ENCODE measurements at places on chromosomes 11 and 22.
A peak's percentile ranks its signal among the peaks of the same experiment; 100 is the strongest.

GRCh38 chr22:50531962-50532674 lies 2.3 kb upstream of the TYMP start:
- no peak for DNase-seq

DNA sequence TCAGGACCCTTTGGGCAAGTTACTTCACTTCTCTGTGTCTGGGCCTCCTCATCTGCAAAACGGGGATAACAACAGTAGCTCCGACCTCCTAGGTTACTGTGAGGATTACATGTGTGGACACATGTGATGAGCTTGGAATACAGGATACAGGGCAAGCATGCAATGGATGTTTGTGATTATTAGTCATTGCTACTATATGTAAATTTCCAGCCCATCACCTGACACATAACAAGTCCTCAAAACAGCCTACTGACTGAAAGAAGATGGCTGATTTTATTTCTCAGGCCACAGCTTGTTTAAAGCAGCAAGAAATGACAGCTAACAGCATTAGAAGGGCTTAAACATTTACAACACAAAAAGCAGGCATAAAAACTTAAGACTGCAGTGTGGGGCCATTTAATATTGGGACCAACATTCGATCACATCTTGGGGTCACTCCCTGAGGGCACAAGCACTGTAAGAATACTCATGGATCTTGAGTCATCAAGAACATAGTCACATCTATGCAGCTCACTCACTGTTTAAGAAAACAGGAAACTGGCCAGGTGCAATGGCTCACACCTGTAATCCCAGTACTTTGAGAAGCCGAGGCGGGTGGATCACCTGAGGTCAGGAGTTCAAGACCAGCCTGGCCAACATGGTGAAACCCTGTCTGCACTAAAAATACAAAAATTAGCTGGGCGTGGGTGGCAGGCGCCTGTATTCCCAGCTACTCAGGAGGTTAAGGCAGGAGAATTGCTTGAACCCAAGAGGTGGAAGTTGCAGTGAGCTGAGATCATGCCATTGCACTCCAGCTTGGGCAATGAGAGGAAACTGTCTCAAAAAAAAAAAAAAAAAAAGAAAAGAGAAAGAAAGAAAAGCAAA lies 49.5 kb downstream of the ABTB2 start:
- DNase-seq, result no peak

DNA sequence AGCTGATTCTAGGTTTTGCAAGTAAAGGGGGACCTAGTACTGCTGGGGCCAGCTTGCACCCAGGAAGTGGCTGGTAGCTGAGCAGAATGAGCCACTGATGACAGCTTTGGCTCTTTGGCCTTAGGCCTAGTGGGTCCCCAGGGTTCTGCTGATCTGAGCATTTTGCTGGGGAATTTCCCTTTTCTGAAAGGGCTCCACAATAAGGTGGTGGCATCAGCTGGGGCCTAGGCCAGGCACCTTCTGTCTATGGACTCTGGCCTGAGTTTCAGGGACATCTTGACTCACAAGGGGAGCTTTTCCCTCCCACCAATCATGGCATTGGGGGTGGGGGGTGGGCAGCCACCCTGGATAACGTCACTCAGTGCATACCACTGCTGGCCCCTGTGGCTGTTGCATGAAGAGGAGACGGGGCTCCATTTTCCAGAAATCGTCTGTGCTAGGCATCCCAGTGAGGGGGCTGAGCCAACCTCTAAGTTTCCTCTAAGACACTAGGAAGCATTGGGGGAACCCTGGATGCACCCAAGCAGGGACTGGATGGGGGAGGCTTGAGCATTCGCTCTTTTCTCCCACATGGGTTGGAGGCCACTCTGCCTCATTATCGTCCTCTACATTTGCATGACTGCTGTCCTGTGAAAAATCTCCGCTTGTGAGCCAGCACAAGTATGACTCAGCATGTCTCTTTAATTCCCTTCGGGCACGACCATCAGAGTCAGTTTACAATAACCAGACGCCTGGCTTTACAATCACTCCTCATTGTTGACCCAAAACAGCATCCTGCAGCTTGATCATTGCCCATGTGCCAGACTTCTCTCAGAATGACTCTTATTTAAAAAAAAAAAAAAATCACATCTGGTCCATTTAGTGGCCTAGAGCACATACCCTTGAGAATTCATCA lies 145.0 kb upstream of the THY1 start:
- no peak for DNase-seq

GRCh38 chr22:29313576-29314466 lies 1.7 kb downstream of the RASL10A start:
- peak; percentile 32 for DNase-seq

- DNase-seq, result no peak
Observed at GRCh38 chr11:86629045-86629706, 43.2 kb downstream of the ME3 start.

- peak; percentile 42 for DNase-seq
Observed at GRCh38 chr22:32265882-32266767, 11.0 kb upstream of the SLC5A4 start.

GRCh38 chr11:39724404-39724803 lies 1735.0 kb downstream of the LRRC4C start:
- DNase-seq, result no peak

GRCh38 chr11:46617134-46617971 lies at the start of the genes ATG13 and HARBI1:
Gene ATG13, plus strand, starts transcription at chr11:46617553. Its CDS starts 26,739 bp downstream, at chr11:46644292.
Gene HARBI1, minus strand, starts transcription at chr11:46617227. Its CDS starts 990 bp downstream, at chr11:46616237.
- peak; percentile 81 for DNase-seq

DNA sequence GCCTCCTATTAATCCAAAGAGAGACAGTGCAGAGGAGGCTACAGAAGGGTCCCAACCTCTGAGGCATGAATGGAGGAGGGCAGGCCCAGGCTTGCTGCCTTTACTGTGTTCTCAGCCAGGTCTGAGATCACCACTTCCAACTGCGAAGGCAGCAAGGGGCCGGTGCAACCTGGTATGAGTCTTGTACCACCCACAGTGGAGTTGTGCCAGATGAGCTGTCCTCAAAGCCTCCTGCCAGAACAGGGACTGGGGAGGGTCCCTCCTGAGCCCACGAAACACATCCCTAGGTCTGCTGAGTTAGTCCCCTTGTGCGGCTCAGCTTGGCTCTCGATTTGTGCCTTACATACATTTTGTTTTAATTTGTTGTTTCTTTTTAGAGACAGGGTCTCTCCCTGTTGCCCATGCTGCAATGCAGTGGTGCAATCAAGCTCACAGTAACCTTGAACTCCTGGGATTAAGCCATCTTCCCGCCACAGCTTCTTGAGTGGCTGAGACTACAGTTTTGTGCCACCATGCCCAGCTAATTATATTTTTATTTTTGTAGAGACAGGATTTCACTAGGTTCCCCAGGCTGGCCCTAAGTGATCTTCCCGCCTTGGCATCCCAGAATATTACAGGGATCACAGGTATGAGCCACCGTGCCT lies 9.3 kb downstream of the MIF start:
- no peak for DNase-seq

DNA sequence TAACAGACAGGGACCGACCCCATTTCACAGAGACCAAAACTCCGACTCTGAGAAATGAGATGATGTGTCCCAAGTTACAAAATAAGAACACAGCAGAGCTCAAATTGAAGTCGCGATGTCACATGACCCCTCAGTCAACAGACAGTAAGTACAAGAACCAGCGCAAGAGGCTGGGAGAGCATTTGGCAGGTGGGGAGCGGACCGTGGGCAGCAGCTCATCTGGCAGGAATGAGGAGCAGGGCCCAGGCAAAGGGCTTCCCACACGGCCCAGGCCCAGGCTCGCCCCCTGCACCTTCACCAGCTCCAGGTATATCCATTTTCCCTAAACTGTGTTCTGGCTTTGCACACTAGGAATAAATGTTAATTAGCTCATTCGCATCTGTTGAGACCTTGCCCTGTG lies 34.3 kb downstream of the SCUBE1 start:
- DNase-seq, result no peak

GRCh38 chr11:118791111-118791960 lies at the start of gene DDX6:
Gene DDX6, minus strand, starts transcription at chr11:118791164. Its CDS starts 4,913 bp downstream, at chr11:118786251.
- peak; percentile 68 for DNase-seq

GRCh38 chr11:38968951-38969350 lies 2370.9 kb upstream of the RAG2 start:
- DNase-seq, result no peak

DNA sequence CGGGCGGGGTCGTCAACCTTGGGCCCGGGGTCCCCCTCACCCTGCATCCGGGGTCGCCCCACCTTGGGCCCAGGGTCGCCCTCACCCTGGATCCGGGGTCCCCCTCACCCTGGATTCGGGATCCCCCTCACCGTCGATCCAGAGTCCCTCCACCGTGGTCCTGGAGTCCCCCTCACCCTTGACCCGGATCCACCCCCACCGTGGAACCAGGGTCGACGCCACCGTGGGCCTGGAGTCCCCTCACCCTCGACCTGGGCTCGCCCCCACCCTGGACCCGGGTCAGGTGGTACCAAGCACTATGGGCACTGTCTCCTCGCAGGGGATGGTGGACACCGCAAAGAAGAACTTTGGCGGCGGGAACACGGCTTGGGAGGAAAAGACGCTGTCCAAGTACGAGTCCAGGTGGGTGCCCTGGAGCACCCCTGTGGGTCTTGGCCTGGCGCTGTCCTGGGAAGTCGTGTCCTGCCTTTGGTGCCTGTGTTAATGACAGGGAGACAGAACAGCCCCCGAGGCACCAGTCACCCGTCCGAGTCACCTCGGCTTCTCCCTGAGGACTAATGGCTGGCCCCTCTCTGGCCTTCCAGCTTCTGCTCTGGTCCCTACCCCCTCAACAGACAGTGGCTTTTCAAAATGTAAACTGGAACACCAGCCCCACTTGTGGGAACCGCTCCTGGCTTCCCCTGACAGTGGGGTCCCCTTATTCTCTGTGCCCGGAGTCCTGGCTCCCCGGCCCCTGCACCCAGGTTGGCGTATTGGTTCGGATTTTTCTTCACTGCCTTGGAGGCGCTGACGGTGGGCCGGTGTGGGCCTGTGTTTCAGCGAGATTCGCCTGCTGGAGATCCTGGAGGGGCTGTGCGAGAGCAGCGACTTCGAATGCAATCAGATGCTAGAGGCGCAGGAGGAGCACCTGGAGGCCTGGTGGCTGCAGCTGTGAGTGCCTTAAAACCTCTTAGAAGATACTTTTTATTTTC lies 762 bp downstream of the CRELD2 start:
- no peak for DNase-seq

DNA sequence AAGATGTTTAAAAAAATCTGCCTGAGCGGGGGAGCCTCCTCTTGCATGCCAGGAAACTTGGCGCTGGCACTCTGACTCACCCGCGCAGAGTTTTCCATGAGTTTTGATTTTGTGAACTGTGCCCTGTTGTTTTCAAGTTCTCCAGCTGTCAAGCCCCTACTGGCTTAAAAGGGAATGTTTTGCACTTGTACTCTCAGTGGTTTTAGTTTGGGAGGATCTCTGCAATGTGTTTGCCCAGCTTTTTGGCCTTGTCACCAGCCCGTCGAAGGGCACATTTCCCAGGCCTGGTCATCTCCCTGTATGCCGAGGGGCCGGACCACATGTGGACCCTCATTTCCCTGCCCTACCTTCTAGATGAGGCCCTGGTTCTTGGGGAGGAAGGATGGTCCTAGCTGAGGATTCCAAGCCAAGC lies 12.2 kb downstream of the MRGPRF start:
- peak; percentile 17 for DNase-seq

DNA sequence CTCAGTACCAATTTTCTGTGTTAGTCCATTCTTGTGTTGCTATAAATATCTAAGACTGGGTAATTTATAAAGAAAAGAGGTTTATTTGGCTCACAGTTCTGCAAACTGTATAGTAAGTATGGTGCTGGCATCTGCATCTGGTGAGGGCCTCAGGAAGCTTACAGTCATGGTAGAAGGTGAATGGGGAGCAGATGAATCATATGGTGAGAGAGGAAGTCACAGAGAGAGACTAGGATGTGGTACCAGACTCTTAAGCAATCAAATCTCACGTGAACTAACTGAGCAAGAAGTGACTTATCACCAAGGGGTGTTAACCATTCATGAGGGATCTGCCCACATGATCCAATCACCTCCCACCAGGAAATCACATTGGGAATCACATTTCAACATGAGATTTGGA lies 60.8 kb upstream of the ZBED5 start:
- no peak for DNase-seq

DNA sequence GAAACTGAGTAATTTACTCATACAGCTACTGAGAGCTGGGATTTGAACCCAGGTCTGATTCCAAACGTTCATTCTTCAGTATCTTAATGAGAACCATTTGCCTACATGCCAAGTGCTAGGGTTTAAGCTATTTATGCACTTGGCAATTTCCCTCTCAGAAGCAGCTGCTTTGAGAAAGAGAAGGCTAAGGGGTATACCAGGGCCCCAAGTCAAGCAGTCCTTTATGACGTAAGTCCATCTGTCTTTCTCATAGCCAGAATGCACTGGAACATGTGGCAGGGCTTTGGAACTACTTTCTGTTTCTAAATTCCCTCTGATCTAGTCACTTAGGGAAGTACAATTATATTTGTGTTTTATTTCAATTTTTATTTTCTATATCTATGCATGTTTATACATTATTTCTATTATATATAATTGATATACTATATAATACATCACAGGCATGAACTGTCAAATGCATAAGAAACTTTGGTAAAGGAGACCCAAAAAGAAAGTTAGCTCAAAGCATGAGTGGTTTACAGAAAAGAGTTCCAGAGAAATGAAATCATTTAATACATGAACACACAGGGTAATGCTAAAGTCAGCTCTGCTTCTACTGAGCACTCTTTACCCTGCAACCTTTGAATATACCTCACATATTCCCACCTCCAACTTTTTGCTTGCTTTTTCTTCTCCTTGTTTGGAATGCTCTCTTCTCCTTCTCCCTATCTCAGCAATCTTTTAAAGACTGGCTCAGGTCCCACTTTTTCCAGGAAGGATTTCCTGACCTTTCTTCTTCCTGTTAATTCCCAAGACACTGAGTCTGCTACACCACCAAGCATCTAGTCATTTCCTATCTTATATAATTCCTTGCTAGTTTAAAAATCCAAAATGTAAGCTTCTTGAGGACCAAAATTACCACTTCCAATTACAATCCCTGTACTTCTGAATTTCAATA lies 80.5 kb upstream of the GDPD4 start:
- no peak for DNase-seq

DNA sequence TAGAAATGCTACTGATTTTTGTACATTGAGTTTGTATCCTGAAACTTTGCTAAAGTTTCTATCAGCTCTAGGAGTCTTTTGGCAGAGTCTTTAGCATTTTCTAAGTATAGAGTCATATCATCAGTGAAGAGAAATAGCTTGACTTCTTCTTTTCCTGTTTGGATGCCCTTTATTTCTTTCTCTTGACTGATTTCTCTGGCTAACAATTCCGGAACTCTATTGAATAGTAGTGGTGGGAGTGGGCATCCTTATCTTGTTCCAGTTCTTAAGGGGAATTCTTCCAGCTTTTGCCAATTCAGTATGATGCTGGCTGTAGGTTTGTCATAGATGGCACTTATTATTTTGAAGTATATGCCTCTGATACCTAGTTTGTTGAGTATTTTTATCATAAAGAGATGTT lies 197.7 kb downstream of the AASDHPPT start:
- no peak for DNase-seq

DNA sequence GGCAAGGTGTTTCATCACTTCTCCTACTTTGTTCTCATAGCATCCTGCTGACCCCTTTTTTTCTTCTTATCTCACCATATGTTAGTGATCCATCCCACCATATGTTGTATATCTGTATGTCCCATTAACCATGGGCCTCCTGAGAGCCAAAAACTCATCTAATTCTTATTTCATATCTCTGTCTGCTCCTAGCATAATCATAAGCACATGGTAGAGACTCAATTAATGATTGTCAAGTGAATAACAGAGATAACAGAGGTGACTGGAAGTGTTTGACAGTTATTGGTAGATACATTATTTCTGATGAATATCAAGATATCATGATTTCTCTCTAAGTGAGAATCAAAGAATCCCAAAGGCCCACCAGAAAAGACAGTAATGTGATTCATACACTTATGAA lies 138.1 kb upstream of the MPPED2 start:
- DNase-seq, result no peak

Measured in Jurkat, Clone E6-1 (cell line).